Esophagus muscularis mucosa (tissue), 4 donors: ENCODE measurements at places on chromosomes 6 and 20.
A peak's percentile ranks its signal among the peaks of the same experiment; 100 is the strongest.

GRCh38 chr6:117469356-117469755 is 13.1 kb upstream of the DCBLD1 start:
- no peak for DNase-seq

DNA sequence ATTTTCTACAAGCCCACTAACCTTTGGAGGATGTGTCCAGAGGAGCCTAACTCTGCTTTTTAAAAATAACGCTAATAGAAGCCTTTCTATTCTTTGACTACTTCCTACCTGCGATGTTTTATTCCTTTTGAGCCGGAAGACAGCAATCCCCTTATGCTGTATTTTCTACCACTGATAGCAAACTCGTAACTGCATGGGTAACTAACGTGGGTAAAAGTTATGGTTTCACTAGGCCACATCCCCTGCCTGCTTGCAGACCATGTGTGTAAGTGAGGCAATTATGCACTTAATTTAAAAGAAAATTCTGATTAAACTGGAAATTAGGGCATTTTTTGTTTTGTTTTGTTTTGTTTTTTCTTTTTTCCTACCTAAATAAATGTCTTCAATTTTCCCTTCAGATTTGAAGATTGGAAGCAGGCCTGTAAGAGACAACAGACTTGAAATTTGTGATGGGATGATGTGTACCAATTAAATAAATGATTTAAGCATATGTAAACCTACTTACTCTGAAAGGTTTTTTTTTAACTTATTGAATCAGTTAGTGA is 931 bp downstream of the UFL1 start:
- DNase-seq: no peak

DNA sequence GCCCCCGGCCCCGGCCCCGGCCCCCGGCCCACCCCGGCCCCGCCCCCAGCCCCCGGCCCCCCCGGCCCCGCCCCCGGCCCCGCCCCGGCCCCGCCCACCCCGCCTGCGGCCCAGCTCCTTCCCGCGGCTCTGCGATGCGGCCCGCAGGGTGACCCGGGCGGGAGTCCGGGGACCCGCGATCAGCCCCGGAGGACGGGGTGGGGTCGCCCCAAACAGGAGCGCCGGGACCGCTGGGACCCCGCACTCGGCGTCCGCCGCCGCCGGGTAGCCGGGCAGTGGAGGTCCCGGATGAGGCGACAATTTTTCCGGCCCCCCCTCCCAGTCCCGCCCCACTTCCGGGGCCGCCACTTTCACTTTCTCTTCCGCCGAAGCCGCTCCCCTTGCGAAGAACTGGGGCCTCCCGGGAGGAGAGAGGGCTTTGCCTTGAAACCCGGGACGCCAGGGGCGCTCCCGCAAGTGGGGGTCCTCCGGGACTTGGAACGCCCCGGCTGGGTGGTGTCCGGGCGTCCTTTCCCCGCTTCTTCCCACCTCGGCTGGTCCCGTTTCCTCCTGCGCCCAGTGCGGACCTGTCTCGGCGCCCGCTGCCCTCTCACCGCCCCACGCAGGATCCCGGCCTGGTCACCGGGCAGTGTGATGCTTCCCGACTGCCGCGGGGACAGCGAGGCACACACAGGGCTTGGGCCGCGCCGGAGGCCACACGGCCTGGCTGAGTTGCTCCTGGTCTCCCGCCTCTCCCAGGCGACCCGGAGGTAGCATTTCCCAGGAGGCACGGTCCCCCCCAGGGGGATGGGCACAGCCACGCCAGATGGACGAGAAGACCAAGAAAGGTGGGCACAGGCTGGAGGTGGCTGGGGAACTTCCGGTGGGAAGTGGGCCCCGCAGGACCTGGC is at the start of gene RBCK1:
TSS of gene RBCK1 (plus strand) at position 347 of the 890 bp plus-strand sequence. CDS start at position 806, 459 bp downstream.
- peak; percentile 95 for DNase-seq

DNA sequence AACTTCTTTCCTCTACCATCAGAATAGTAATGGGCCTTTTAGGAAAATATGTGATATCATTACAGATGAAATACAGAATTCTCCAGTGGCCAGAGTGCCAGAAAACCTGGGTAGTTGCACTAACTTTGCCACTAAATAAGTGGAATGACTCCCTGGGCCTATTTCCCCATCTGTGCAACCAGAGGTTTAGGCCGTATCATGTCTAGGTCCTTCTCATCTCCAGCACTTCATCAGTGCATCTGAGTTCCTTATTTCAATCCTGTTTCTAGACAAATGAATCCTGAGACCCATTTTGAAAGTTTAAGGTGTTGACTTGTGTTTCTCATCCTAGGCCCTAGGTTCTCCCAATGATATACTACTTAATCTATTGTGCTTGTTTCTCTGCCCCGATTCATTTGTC is 236.2 kb downstream of the CD83 start:
- DNase-seq: no peak

DNA sequence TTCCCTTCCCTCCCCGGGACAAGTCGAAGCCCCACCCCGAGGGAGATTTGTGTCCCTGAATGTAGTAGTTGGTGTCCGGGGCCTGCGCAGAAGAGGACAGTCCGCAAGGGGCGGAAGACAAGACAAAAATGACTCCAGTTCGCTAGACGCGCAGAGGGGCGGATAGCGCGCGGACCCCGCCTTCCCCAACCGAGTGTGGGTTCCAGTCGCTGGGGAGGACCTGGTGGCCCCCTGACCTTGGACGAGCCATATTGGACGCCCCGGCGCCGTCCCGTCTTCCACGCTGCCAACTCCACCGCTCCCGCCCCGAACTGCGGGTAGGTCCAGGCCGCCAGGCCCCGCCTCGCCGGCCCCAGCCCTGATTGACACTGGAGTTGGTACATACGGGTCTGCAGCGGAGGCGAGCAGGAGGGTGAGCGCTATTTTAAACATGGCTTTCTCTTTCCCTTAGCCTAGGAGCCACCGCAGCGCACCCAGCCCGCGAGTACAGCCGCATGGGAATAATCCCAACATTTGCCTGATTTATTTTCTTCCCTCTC is 802 bp downstream of the HMGN3 start:
- peak; percentile 97 for DNase-seq

DNA sequence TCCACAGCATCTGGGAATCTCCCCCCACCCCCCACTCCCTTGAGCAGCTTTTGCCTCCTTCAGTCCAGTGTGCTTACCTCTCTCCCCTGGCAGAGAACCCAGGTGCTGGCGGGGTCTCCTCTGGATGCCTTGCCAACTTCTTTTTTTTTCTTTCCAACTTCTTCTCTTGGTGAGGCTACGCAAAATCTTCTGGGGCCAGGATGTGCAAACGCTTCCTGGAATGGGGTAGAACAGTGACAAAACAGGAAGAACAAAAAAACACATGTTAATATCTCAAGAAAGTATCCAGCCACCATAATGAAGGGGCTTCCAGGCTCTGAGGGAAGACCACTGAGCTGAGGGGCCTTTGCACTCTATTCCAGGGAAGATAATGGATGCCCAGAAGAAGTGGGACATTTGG is 53.9 kb upstream of the DDR1 start:
- DNase-seq: no peak

DNA sequence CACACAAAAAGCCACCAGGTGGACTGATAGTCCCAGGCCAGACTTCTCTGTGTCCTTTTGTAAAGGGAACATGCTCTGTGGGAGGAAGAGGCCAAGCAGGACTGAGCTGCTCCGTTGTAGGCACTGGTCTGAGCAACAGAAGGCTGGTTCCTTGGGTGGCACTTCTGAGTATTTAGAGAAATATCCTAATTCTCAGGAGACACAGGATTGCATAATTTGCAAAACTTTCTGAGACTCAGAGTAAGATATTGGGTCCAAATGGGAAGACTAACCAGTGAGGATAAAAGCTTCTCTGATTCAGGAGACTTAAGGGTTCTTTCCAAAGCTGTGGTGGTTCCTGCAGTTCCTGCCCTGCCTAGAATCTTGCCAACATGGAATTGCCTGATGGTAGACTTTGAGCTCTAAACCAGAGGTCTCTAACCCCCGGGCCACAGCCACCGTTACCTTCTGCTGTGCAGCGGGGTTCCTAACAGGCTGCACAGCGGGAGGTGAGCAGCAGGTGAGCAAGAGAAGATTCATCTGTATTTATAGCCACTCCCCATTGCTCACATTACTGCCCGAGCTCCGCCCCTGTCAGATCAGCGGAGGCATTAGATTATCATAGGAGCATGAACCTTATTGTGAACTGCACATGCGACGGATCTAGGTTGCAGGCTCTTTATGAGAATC is 107.0 kb downstream of the OLIG3 start:
- DNase-seq: no peak

DNA sequence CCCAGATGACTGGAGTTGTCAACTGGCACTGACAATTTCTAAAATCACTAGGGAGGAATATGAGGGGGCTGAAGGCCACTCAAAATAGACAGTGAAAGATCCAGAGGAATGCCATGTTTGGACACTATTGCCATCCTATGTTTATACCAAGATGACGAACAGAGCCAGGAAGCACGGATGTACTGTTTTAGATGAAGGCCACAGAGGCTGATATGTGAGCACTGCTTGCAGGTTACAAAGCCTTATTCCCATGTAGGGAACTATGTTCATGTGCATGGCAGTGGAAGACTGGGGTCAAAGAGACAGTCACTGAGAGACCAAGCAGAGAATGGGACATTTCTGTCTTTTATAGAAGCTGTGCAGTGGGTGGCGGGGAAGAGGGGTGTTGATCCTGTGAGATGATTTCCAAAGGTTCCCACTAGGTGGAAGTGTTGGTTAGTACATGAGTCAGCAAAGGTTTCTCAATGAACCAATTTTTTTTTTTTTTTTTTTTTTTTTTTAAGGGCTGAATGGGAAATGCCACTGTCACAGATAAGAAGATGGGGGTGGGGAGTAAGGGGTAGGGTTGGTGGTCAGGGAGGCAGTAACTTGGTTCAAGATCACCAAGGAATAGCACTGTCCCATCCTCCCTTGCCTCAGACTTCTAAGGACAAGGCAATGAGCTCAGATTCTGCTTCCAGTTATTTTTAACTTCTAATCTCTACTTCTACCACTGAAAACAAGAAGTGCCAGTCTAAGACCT is 46.7 kb upstream of the MOCS1 start:
- DNase-seq: peak; percentile 64

DNA sequence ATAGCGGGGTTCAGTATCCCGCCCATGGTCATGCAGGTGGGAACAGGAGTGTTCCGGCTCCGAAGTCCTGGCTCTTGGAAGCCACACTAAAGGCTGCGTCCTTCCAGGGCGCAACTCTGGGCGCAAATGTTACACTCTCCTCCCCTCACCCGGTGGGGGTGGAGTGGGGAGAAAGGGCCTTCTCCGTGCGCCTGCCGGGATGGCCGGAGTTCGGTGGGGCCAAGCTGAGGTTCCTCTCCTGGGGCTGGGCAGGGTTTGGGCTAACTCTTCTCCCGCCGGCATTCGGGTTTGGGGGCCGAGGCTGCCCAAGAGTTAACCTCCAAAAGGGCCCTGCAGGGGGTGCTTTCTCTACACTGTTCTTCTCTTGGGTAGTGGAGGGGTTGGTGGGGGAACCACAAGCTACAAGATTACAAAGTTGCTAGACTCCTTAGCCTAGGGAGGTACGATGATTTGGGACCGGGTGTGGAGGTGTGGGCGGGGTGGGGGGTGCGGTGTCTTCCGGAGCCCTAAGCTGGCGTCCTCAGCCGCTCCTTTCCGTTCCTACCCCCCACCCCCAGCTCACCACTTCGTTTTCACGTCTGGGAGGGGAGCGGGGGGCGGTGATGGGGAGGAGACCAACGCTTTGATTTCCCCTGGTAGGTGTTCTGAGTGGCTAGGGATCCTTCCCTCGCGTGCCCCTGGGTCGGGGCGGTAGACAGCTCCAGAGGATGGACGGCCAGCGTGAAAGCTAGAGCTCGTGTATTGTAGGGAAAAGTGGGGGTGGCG is 12.3 kb downstream of the NRN1 start:
- no peak for DNase-seq

DNA sequence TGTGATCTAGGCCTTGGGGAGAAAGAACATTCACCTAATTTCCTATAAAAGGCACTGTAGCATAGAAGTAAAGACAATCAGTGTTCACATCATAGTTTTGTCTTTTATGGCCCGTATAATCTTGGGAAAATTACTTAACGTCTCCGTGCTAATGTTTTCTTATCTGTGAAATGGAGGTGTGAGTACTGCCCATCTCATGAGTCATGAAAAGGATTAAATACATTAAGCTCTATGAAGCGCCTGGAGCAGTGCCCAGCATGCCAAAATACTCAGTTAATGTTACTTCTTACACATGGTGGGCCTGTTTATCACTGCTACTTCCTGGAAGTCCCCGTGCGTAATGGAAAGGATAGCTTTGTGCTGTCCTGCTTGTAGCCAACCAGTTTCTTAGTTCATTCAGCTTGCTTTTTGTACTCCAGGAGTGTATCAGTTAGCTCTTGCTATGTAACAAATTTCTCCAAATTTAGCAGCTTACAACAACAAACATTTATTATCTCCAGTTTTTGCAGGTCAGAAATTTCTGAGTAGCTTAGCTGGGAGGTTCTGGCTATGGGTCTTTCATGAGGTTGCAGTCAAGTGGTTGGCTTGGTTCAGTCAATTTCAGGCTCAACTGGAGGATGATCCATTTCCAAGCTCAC is 103.6 kb upstream of the BMP2 start:
- peak; percentile 45 for DNase-seq

DNA sequence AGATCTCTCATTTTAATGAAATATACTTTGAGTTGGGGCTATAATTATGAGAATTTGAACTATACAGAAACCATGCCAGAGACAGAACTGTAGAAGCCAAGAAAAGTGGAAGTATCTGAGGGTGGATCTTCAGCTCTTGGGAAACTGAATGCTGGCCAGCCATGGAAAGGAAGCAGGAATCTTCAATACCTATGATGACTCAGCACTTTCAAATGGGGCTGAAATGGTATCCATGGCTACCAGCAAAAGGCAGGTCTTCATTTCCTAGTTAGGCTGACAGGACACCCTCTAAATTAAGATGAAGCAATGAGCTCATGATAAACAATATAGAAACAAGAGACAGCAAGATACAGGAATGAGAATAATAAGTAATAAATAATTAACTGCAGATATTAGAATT is 171.3 kb downstream of the COL21A1 start:
- no peak for DNase-seq

GRCh38 chr6:16691324-16691723 is 69.9 kb downstream of the ATXN1 start:
- no peak for DNase-seq

DNA sequence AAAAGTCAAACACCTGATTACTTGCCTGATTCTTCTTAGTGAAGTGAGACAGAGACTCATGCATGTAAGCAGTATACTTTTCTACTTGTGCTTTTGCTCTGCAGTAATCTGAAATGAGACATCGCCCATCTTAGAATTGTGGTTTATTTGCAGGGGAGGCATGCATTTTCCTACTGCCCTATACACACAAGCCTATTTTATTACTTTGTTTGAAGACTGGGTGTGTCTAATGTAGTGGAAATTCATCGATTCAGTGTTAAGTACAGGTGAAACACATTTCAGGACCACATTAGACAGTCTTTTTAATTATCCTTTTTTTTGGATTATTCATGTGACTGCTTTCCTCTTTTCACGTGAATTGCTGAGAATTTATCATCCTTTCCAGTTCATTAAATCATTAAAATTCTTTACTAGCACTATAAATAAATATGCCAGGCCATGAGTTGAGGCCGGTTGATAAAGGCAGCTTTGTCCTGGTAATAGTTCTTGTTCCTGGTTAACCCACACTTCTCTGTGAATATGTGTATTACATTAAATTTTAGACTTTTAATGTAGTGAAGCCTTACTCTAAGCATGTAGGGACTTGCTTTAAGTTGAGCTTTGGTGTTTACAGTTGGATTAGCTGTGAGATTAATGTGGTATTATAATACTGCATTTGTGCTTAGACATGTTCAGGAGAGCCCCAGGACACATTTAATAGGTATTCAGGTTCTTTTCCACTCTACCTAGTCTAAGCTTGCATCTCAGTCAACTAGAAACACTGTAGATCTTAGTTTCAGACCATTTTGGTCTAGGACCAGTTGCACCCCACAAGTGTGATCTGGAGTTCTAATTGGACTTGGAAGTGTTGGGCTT is 10.8 kb upstream of the BTBD3 start:
- DNase-seq: no peak
